ENCODE measurements at places on chromosomes 4 and X.

DNA sequence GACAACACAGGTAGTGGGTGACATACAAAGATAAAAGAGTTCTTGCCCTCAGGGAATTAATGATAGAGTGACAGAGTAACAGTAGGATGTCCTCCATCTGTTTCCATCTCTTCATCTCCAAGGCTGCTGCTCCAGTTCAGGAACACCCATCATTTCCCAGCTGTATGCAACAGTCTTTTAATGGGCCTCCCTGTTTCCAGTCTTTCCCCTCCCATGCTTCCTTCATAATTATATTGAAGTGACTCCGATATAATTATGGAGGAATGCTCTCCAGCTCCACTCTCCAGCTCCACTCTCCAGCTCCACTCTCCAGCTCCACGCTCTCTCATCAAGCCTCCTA, 65.3 kb upstream of the MSN start:
- no peak for DNase-seq

DNA sequence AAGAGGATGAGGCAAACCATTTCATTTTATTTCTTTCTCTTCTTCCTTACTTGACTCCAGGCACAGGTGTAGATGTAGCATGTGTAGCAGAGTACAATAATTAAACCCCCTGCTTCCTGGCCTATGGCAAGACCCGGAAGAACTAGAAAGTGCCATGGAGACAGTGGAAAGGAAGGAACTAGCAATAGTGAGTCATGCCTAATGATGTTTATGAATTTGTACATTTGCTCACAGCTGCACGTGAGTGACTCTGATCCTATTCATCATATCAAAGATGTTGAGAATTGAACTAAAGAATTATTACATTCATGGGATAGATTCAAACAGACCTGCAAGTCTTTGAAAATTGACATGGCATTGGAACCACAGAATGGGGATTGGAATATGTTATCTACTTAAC, 2233.9 kb upstream of the TENM3 start:
- no peak for DNase-seq

DNA sequence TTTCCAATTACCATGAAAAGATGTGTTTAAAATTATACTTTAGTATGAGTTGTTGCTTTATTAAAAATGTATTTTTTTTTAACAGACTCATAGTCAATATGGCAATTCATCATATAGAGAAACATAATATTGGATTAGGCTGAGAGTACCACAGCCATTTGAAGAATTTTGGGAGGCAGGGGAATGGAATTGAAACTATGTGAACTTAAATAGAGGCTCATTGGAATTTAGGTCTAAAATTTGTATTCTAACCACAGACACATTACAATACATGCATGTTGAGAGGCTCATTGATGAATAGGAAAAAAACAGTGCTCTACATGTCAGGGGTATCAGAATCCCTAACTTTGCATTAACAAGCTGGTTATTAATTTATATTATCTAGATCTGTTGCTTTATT, 269.6 kb downstream of the DKK2 start:
- DNase-seq: no peak

DNA sequence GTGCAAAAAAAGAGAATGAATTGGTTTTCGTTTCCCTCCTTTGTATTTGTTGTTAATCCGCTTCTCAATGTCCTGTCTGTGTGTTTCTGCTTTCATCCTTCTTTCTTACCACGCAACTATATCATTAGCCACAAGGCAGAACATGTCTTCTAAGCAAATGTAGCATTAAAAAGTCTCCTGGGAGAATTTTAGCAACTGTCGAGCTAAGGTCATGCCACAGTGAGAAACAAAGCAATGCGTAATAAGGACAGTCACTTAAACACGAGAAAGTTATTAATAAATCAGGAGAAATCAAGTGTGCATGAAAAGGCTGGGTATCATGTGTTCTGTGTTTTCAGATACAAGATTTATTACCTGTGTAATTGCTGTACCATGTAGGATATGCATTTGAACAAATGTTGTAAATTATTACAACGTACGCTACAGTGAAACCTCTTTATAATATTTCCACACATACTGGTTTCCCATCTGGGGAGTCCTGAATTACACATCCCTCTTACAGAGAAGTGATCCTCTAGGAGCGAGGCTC, 890.8 kb downstream of the TRIML1 start:
- DNase-seq: no peak

DNA sequence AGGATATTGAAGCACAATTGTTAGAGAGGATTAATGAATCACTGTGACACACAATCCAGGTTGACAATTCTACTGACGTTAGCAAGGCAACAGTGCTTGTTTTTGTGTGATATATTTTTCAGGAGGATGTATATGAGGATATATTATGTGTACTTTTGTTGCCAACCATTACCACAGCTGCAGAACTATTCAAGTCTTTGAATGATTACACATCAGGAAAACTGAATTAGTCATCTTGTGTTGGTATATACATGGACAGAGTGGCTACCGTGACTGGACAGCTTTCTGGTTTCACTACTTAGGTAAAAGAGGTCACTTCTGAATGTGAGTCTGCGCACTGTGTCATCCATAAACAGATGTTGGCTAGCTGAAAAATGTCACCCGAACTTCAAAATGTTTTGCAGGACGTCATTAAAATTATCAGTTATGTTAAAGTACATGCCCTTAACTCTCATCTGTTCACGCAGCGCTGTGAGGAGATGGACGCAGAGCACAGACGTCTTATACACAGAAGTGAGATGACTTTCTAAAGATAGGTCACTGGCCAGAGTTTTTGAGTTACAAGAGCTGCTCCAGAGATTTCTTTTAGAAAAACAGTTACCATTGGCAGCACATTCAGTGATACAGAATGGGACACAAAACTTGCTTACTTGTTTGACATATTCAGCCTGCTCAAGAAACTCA, 69.0 kb downstream of the MRPL1 start:
- no peak for DNase-seq

GRCh38 chr4:89123451-89123851, 12.1 kb downstream of the TIGD2 start:
- DNase-seq: no peak

DNA sequence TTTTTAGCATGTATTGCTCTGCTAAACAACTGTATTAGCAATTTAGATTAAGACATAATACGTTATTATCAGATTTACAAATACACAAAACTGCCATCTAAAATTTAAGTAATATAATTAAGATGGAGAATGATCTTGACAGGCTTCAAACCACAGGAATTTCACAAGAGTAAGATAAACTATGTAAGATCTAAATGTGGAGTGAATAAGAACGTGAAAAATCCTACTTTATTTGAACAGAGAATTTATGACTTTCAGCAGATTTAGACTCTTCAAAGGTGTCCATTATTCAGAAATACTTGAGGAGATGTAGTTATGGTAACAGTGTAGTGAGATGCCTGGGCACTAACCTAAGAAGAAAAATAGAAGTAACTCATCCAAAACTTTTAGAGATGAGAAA, 73.2 kb downstream of the SLC4A4 start:
- DNase-seq: no peak

- DNase-seq: no peak
Observed at GRCh38 chr4:26055855-26056254, 141.8 kb downstream of the SMIM20 start.

- no peak for DNase-seq
Observed at GRCh38 chrX:47644557-47645091, 5.7 kb downstream of the ELK1 start.

GRCh38 chr4:17033768-17034181, 135.3 kb upstream of the LDB2 start:
- DNase-seq: no peak

- no peak for DNase-seq
Observed at GRCh38 chrX:140292188-140292587, 212.7 kb downstream of the SOX3 start.

- no peak for DNase-seq
Observed at GRCh38 chr4:155299103-155299502, 77.7 kb downstream of the MAP9 start.

DNA sequence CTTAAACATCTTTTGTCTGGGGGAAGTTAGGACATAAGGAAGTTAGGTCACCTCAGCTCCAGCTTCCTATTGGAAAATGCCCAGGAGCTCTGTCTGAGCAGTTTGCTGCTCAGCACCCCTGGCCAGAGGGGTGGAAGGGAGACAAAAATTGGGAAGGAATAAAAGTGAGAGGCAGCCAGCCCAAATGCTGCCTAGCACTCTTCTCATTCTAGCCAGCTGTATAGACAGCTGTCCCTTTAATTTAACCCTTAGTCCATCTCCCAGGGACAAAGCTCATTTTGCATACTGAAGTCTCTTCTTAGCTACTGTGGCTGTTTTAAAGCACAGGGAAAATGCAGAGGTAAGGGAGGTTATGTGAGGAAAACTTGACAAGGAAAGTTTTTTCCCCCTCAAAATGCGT, 89.5 kb upstream of the CITED1 start:
- no peak for DNase-seq

- DNase-seq: no peak
Observed at GRCh38 chr4:67746797-67747495, 7.2 kb downstream of the GNRHR start.

- no peak for DNase-seq
Observed at GRCh38 chrX:23373129-23373804, 38.6 kb downstream of the PTCHD1 start.

DNA sequence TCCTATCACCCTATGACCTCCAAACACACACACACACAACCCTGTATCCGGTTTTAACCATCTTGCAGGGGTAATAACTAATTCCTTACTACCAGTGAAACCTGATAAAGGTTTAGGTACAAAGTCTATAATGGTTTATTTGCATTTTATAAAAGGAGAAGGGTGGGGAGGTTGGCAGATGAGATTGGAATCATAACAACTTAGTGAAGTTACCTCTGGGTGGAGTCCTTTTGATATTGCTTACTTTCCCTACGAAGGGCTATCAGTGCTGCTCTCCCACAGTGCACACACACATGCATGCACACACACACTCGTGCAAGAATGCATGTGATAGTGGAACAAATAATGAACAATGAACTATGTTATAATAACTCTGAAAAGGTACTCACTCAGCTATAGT, 56.1 kb downstream of the CCSER1 start:
- no peak for DNase-seq

DNA sequence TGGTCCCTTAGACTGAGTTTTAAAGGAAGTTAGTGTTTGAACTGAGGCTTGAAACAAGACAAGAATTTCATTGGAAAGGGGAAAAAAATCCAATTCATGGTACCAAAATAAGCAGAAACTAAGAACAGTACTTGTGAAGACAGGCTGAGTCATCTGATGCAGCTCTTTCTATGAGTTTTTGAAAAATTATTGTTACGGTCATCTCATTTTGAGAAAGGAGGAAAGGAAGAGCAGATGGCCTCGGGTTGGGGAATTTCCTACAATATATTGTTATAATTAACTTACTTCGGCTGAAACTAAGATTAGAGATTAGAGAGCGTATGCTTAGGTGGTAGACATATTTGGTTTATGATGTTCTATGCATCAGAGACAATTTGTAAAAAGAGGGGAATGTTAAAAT, 2164.8 kb upstream of the AGA start:
- DNase-seq: no peak

DNA sequence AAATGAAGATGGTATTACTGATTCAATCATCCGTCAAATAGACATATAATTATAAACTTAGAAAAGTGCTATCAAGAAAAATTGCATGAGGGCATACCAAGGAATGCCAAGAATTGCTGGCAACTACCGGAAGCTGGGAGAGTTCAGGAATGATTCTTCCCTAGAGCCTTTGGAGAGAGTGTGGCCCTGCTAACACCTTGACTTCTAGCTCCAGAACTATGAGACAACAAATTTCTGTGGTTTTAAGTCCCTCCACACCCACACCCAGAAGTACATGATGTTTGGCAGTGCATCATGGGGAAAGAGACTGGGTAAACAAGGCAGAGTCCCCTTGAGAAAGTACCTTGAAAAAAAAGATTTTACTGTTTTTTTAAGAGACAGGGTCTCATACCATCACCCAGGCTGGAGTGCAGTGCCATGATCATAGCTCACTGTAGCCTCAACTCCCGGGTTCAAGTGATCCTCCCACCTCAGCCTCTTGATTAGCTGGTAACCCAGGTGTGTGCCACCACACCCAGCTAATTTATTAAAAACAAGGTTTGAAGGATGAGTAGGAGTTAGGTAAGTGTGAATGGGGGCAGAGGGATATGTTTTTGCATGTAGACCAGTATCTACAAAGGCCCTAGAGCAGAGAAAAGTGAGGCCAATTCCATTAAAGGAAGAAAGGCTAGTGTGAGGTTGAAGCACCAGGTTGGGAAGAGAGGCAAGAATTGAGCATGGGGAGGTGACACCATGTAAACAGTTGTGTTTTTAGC, 53.1 kb downstream of the GSX2 start:
- DNase-seq: no peak

- DNase-seq: no peak
Observed at GRCh38 chr4:77167866-77168265, 10.9 kb downstream of the CCNG2 start.

GRCh38 chrX:13009273-13009672, 34.4 kb downstream of the TMSB4X start:
- DNase-seq: no peak

DNA sequence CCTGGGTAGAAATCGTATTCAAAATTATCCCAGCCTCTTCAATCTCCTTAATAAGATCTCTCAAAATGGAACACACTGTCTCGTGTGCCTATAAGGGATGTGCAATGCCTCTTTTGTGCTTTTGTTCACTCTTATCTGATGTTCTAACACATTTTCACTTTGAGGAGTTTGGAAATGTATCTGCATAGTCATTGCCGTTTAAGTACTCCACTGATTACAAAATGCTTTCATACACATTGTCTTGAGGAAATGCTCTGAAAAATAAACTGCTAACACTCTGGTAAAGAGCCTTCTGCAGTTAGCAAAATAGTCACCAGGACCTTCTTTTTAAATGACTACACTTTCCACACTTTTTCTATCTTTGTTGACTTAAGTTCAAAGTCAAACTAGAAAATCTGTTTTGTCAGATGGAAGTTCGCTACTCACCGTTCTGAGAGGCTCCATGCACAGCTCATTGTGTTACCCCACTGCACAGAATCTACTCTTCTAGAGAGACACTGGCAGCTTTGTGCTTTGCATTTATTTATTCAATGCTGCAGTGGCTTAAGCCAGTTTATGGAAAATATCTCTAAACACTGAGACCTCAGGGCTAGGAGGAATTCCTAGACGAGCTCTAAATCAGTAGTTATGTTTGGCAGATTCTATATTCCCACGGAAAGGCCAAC, 159.0 kb downstream of the CHIC2 start:
- no peak for DNase-seq
